ENCODE measurements at places on chromosomes 6 and 20. TPM values are rescaled to one million over a fixed set of nuclear protein-coding genes. Genes with fewer than 3 reads are reported as not detected.

Gene GINS1
- 20.0 TPM for total RNA-seq

Gene IPCEF1
- not detected for total RNA-seq

Gene SLC17A1
- total RNA-seq: not detected

Gene BACH2
- 1.1 TPM for total RNA-seq

Gene TCF21
- total RNA-seq: not detected

Gene RIPOR2
- 0.53 TPM for total RNA-seq

Gene HLA-DOB
- 2.0 TPM for total RNA-seq

Gene TPX2
- total RNA-seq: 122 TPM

Gene KCNQ2
- total RNA-seq: 0.45 TPM

Gene BTNL2
- not detected for total RNA-seq

Gene SCUBE3
- total RNA-seq: 1.0 TPM

Gene LY6G6C
- total RNA-seq: not detected

Gene MROH8
- 0.08 TPM for total RNA-seq

Gene MATN4
- total RNA-seq: 1.9 TPM

Gene CCDC170
- total RNA-seq: 0.45 TPM

Gene BPIFB4
- total RNA-seq: not detected

Gene VGLL2
- 0.58 TPM for total RNA-seq

Gene ENPP5
- total RNA-seq: not detected

Gene CSE1L
- 147 TPM for total RNA-seq

Gene MYMX
- not detected for total RNA-seq

Gene ADGRG6
- total RNA-seq: 12.1 TPM

Gene RSPH9
- not detected for total RNA-seq

Gene FHL5
- 0.23 TPM for total RNA-seq

Gene SMLR1
- total RNA-seq: not detected

Gene SLC16A10
- 2.8 TPM for total RNA-seq

Gene TBP
- 18.0 TPM for total RNA-seq

Gene GNMT
- not detected for total RNA-seq

Gene ERVFRD-1
- total RNA-seq: not detected

Data from A375 (cell line).